Caki2 (cell line): ENCODE measurements at places on chromosomes 11 and 22.

GRCh38 chr11:109972939-109973338 lies 120.3 kb upstream of the ZC3H12C start:
- DNase-seq = no peak

GRCh38 chr11:75035256-75035655 lies 46.5 kb downstream of the NEU3 start:
- DNase-seq = no peak

DNA sequence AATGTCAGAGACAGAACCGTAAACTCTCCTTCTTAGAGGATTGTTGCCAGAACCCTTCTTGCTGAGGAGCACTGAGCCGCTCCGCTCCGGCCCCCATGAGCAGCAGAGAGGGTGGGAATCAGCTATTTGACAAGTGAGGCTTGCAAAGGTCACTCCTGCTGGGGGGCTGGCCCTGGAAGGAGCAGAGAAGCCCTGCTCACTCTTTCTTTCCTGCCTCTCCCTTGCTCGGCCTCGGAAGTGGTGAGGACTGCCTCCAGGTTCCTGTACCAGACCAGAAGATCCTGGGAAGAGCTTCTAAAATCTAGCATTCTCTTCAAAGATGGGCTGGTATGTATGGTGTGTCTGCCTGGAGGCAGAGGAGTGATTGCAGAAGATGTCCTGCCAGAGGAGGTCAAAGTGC lies 168.6 kb upstream of the NECTIN1 start:
- DNase-seq = no peak

GRCh38 chr11:76232026-76232665 lies 25.8 kb upstream of the WNT11 start:
- DNase-seq = peak; percentile 58

GRCh38 chr22:22933100-22933806 lies 45.6 kb downstream of the IGLL5 start:
- no peak for DNase-seq

DNA sequence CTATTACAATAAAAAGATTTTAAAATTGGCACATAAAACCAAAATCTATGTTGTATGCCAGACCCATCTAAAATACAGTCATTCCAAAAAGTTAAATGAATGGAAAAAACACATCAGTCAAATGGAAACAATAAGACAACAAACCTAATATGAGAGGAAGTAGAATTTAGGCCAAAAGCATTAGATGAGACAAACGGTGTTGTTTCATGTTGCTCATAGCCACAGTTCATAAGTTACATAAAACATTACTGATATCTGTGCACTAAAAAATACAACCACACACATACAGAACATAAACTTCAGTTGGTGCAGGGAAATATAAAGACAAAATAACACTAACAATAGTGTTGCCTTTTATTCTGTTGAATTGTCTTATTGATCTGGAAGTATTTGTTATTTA lies 661.9 kb downstream of the CNTN5 start:
- DNase-seq = no peak

DNA sequence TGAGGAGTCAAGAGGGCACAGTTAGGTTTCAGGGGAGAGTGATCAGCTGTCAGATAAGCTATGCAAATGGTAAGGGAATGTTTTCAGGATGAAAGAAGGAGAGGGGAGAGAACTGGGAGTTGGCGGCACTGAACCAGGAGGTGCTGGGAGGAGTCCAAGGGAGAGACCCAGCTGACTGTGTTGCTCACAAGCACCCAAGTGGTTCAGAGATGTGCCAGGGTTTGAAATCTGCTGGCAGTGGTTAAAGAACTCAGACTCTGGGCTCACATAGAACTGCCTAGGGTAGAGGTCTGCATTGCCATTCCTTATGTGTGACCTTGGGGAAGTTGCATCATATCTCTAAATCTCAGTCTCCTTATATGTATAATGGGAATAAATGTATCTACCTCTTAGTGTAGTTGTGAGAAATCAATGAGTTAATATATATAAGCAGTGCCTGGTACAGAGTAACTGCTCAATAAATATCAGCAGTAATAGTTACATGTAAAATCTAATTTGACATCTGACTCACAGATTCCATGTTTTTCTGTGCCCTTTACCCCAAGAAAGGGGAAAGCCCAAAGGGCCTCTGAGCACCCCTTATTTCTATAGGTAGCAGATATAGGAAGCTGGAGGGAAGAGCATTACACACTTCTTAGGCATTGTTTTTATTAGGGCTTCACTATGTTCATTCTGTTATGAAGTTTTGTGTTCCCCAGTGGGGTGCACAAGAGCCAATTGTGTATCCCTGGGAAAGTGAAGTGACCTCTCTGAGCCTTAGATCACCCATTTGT lies 66.9 kb upstream of the SESN3 start:
- no peak for DNase-seq

DNA sequence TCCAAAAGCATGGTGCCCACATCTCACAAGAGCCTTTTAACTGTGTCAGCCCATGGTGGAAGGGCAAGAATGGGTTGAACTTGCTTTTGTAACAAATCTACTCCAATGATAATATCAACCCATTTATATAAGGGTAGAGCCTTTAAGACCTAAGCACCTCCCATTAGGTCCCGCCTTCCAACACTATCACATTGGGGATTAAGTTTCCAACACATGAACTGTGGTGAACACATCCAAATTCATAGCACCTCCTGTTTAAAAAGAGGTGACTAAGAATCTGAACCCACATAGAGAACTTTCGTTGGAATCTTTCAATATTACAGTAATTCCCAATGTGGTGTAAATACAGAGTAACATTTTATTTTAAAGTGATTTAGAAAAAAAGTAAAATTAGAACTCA lies 9.2 kb upstream of the CNTF start:
- no peak for DNase-seq

GRCh38 chr11:95937358-95937757 lies 13.5 kb upstream of the MTMR2 start:
- DNase-seq = no peak

GRCh38 chr22:46107089-46107664 lies 43.1 kb upstream of the PPARA start:
- no peak for DNase-seq

DNA sequence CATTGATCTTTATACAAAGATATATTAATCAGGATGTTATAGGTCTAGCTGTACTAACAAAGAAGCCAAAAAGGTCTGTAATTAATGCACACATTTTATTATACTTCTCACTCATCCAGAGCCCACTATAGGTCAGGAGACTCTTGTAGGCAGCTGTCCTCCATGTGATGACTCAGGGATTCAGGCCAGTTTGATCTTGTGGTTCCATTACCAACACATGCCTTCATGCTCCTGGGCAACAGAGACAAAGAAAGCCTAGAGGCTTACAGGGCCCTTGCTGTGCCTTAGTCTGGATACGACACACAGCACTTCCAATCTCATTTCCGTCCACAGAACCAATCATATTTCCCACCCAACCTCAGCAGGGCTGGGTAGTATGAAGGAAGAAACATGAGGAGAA lies 150.3 kb upstream of the NCAM1 start:
- DNase-seq = no peak

DNA sequence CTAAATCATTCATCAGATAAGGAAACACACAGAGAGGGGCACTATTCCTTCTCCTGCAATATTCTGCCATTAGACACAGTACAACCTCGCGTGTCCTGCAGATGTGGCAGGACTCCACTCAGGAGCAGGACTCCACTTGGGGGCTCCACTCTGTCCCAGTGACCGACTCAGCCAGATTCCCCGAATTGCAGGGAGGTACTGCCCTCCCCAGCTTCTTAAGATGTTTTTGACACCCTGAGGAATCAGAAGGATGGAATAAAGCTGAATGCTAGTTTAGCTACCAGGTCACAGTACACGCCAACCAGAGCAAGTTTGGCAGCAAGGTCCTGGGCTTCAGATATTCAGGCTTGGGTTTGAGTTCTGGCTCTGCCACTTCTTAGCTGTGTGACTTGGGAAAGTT lies 99.3 kb upstream of the USP47 start:
- no peak for DNase-seq

GRCh38 chr22:50713008-50713385 lies 25.0 kb upstream of the ACR start:
- no peak for DNase-seq

DNA sequence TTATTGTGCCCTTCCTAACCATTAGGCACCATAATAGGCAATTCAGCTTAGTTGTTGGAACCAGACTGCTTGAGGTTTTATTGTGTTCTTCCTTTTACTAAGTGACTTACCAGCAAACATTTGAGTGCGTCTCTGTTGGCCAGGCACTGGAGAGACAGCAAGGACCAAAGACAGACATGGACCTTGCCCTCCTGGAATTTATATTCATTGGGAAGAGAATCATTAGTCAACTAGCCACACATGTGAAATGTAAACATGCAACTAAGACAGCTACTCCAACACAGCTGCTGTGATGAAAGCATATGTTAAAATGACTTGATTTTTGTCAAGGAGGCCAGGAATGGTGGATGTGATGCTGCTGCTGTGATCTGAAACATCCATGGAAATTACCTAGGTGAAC lies 106.4 kb downstream of the TRAF6 start:
- DNase-seq = no peak

DNA sequence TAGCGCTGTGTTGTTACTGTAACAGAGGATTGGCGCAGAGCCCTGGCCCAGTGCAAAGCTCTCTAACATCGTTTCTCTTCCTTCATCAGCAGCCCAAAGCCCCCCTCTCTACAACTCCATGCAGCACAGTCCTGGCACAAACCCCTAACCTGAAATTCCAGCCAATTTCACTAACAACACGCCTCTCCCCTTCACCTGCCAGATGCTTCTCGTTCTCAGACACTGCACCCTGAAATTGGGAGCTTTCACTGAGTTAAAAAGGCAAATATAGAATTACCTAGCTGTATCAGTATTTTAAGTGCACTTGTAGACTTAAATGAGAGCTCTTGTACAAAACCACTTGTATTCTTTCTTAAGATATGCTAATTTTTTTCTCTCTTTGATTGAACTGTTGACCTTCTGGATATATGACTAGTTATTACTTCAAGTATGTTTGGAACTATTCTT lies 16.3 kb downstream of the GRAP2 start:
- no peak for DNase-seq

GRCh38 chr22:22587577-22588188 lies 28.6 kb upstream of the PRAME start:
- DNase-seq = no peak

DNA sequence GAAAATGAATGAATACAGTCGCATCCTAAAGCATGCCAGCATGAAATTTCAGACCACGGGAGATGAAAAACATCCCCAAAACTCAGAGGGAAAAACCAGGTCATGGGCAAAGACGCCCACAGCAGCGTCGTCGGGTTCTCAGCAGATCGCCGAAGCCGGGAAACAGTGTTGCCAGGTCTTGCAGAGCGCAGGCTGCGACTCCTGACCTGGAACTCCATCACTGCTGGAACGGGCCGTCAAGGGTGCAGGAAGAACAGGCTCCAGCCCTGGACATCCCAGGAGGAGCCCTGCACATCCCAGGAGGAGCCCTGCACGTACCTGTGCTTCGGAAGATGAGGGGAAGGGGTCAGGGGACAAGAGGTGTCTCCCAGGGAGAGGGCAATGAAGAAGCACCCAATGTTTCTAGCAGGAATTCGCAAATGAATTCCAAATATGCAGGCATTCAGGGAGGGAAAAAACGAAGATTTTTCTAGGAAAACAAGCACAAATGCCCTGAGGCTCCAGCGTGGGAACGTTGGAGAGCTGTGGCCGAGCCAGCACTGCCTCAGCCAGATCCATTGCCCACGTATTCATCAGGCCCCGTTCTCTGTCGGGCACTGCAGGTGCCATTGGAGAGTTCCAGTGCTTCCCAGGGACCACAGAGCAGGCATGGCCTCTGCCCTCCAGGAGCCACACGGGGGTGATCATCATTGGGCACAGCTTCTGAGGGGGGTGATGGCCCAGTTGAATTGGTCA lies 1110.4 kb downstream of the BRD1 start:
- no peak for DNase-seq

DNA sequence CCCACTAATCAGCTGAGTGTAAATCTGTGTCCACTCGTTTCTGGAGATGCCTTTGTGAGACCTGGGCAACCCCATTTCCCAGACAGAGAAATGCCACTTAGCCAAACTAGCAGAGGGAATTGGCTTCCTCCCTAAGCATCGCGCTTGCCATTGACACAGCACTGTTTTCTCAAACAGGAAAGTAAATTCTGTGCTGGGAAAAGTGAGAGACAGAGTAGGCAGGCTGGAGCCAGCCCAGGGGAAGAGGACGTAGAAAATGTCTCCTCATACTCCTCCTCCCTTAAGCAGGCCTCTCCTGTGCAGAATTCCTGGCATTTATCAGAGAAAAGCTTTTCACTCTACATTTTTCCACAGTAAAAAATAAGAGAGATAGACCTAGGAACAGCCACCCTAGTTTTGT lies 99.1 kb upstream of the AMOTL1 start:
- no peak for DNase-seq

DNA sequence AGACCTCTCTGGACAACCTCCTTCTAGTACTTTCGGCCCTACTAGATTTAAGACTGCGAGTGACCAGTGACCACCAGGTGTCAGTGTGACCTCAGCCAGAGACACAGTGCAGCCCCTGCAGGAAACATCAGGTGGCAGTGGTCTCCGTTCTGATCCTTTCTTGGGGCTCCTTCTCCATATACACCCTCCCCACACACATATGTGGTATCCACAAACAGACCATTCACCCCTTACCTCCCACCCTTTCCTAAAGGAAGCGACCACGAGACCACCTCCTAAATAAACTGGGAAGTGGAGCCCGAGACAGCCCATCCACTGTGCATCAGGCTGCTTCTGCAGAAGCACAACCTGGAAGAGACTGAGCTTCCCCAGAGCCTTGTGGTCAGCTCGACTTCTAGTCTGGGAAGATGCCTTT lies 38.5 kb upstream of the CYP2D6 start:
- peak; percentile 71 for DNase-seq

GRCh38 chr11:45556851-45557707 lies 108.3 kb downstream of the CHST1 start:
- DNase-seq = peak; percentile 23

DNA sequence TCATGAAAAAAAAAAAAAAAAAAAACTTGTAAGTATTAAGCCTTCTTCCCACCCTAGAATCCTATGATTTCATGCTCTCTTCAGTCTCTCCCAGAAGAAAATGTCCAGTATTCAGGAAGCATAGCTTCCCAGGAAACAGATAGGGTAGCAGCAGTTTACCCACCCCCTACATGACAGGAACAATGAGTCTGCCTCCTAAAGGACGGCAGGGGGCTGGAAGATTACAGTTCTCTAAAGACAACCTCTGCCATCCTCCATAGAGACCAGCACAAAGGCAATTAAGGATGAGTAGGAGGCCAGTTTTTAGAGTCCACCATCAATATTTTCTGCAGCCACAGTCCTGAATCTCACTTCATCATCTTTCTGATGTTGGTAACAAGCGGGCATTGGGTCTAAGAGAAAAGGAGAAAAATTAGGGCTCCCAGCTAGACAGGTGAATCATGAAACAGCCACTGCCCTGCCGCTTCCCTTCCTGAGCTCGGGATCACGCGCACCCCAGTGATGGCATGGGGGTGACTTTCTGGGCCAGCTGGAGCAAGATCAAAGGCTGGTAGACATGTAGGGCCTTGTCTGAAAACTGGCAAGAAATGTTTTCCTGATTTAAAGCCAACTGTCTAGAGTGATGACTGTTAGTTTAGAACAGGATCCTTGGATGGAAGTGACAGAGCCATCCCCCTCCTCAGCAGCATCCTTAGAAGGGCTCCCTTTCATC lies 322.8 kb downstream of the LARGE1 start:
- no peak for DNase-seq
